Activated CD4-positive, alpha-beta T cell treated with anti-CD3 and anti-CD28 coated beads, Interleukin-2, amount 50 U/mL, for 1 hour (primary cell): ENCODE measurements at places on chromosomes 1 and 21.

DNA sequence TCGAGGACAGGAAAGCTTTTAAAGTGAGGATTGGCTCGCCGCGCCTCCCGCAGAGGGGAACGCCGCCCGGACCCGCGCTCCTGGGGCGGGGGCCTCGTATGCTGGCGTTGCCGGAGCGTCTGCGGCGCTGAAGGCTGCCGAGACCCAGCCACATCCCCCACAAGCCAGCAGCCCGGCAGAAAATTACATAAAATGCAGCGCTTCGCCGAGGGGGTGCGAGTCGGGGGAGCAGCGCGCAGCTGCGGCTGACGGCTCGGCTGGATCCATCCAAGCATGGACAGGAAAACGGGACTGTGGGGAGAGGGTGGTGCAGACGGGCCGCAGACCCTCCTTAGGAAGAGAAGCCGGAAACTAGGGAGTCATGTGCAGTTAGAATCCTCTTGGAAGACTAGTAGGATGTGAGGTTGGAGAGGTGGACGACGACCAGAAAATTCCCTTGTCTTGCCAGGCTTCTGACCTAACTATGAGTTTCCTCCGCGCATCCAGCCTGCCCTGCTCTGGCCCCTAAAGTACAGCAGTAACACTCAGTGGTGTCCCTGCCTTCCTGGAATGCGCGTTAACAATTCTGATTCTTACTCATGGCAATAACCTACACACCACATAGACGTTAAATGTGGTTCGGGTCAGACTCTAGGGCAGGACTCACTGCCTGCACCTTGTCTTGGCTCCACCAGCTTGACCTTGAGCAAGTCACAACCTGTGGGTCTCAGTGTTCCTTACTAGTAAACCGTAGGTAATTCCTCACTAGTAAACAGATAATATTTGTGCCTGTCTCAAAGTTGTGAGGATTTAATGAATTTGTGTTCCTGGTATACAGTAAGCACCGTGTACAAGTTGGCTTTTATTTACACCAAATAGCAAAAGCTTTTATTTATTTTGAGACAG, 953 bp upstream of the BRWD1 start:
- peak; percentile 35 for DNase-seq

- no peak for DNase-seq
These were observed 160.3 kb downstream of the ETS2 start for GRCh38 chr21:38965910-38966504.

- DNase-seq, result no peak
These were observed 40.3 kb downstream of the DIRAS3 start for GRCh38 chr1:68010090-68010489.

DNA sequence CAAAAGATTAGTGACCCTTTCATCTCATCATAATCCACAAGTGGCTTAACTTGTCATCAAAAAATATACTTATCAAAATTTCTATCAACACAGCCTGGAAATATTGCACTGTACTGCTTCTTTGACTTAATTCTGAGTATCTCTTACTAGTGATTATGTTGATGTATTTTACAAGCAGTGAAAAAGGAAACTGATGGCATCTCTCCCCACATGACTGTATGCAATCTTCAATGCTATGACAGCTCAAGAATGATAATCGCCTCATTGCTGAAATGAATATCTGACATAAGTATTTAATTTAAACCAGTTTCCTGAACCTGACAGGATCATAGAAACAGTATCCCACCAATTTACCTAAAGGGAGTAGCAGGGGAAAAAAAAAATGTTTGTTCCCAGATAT, 79.5 kb downstream of the DPYD start:
- DNase-seq, result no peak

- DNase-seq, result no peak
These were observed 32.1 kb upstream of the COL18A1 start for GRCh38 chr21:45372732-45373355.

GRCh38 chr1:6603915-6604558, 1.4 kb upstream of the KLHL21 start:
- DNase-seq, result no peak

GRCh38 chr1:203632941-203633340, 6.3 kb downstream of the ATP2B4 start:
- DNase-seq, result no peak

DNA sequence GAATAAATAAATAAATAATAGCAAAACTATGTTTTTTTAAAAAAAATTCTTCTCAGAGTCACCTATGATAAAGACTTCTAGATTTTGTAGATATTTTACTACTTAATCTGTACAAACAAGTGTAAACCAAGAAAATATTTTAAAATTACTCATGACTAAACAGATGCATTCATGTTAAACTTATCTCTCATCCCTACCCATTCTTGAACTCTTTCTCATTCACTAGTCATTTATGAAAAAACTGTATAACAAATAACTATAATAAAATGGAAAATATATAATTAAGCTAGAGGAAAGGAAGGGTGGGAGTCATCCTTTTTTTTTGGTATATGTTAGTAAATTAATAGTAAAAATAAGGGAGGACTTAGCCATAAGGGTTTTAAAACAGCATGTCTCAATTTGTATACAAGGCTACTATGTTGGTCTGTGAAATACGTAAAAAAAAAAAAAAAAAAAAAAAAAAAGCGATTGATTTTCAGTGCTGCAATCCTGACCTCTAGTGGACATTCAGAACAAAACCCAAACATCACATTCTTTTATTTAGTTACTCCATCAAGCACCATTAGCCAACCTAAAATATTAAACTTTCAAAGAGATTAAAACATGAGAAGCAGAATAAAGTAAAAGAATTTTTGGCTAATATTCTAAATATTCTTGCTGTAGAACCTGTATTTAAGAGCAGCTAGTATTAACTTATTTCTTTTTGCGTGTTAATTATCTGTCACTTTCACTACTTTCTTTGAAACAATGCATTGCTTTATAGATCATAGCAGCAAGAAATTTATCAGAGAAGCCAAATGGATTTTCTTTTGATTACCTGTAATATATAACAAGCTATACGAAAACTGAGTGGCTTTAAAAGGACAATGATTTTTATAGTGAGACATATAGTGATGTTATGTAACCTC, 255.8 kb upstream of the CACYBP start:
- DNase-seq, result no peak

DNA sequence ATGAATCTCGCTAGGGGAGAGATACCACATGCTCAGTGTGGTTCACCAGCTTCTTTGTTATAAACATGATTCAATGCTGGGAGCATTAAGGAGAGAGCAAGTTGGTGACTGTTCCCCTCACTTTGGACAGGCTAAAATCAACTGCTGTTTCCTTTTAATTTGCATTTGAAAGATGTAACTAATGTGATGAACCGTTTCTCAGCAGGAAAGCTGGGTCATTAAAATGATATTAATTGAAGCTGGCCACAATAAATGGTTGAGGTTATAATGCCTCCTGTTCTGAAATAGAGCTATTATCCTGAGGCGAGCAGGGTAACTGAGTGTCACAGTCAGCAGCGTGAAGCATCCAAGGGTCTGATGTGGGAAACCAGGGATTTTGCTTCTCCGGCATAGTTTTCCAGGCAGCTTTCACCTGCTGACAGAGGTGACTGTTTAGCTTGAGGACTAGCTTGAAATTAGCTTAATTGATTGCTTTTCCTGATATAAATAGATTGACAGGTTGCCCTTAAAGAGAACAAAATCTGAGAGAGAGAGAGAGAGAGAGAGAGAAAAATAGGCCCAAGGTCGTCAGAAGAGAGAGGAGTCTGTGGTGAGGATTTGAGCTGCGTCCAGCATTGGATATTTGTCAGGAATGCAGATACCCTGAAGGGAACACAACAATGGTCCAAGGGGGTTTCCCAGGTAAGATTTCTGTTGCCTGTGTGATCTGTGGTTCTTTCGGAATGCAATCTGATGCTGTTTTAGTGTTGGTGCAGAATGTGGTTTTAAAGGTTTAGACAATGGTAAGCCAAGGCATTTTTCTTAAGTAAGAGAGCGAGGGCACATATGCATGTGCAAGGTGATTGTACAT, 209.7 kb downstream of the PATJ start:
- DNase-seq, result no peak

DNA sequence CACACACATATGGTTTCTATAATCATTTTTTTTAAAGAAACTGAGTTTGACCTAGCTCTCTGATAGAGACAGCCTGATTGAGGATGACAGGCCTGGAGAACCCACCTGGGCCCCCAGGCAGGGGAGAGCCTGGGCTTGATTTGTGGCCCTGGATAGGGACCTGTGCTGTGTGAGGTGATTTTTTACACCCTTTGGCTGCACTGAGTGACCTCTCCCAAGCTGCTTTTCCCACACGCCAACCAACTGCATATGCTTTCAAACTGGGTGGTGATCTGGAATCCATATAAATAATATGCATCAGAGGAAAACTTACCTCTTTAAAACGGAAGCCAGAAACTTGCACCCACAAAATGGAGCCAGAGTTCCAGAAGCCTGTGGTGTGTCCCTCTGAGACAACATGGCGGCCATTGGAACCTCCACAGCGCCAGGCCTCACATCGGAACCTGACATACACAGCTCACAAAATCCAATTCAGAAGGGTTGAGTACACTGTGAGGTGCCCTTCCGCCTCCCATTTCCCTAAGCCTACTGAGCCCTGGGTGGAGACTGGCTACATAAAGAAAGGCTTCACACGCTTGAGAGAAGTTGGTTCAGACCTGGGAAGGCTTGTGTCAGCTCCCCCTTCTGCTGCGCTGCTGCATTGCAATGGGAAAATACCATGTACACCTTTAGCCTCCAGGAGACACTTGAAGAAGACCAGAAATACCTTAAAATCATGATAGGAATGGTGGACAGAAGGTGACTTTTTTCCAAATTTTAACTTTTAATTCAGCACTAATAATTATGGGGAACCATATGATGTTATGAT, 160.7 kb downstream of the HHIPL2 start:
- no peak for DNase-seq

DNA sequence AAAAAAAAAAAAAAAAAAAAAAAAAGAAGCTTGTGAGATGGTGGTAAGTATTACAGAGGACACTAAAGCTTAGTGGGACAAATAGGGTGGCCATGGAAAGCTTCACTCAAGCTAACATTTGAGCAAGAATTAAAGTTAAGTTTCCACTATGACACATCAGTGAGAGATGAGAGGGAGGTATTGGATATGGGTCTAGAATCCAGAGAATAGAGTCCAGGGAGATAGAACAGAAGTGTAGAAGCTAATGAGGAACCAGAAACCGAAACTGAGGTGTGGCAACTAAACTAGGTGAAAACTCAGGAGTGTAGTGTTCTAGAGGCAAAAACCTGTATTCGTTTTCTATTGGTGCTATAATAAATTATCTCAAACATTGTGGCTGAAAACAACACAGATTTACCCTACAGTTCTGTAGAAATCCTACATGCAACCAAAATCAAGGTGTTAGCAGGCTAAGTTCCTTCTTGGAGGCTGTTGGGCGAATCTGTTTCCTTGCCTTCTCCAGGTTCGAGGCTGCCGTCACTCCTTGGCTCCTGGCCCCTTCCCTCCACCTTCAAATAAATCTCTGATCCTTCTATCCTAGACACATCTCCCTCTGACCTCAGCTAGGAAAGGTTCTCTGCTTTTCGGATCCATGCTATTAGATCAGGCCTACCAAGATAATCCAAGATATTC, 36.2 kb downstream of the PTP4A2 start:
- DNase-seq, result no peak

DNA sequence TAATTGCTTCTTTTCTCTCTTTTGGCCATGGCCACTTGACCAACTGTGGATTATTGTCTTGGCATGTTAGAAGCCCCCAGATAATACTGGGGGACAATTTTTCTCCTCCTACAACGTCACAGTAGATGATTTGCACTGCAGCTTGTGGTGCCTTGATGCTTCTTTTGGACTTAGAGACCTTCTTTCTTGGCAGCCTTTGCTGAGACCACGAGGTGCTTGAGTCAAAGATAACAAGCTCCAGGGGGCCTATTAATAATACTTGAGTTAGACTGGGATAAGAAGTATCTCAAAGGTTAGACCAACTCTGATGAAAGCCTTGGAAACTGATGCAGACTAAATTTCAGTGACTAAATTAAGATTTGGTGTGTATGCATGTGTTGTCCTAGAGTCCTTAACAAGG, 3.2 kb downstream of the PPP1R12B start:
- DNase-seq, result no peak

DNA sequence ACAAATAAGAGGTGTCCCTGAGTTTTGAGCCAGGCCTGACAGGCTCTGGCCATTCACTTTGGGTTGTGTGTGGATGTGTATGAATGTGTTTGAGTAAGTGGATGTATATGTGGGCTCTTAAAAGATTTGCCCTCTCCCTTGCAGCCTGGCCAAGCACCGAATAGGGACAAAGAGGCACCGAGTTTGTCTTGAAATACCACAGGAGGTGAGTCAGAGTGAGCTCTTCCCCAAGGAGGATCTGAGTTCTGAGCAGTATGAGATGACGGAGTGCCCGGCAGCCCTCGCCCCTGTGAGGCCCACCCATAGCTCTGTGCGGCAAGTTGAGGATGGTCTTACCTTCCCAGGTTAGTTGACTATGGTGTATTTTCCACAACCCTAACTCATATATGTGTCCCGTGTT, 19.0 kb downstream of the KDM4A start:
- DNase-seq, result no peak

DNA sequence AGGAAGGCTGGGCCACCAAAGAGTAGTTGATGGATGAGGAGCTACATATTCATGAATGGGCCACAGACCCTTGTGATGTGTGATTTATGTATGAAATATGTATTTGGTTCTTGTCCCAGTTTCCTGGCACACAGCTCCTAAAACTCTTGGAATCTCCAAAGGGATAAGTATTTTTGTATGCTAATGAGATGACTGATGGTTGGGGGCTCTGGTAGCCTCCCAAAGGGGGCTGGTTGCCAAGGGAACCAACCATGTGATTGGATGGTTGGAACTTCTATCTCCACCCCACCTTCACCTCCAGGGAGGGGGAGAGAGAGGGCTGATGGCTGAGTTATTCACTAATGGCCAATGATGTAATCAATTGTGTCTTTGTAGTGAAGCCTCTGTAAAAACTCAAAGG, 77.1 kb downstream of the ZNF281 start:
- no peak for DNase-seq

DNA sequence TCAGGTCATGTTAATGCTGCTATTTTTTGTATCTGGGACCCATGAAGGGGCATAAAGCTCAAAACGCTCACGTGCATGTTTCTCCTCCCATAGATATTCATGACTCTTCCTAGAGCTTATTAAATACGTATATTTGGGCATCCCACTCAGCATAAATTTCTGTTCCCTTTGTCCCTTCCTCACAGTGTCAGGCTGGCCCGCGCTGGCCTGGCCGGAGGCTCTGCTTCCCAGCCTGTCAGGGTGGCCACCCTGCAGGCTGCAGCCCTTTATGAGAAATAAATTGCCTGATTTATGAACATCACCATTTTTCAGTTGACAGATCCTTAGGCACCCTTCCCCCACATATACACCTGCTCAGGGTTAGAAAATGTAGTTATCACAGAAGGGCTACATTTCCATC, 44.0 kb upstream of the NTPCR start:
- no peak for DNase-seq

DNA sequence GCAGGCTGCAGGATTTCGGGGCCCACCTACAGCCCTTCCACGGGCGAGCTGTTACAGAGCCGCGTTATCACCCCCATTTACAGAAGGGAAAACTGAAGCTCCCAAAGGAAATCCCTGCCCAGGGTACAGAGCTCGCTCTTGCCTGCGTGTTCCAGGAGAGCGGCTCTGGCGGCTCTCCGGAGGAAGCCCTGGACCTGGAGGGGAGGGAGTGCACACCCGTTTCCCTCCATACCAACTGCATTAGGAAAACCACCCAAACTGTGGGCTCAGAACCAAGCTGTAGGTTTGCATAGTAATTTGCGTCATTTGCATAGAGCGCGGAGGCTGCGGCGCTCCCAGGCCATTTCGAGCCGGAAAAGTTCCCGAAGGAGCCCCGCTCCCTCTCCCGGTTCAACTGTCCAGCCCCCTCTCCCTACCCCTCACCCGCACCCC, 24.7 kb upstream of the ADGRB2 start:
- peak; percentile 12 for DNase-seq
